ENCODE measurements at places on chromosomes 7 and 10.

- DNase-seq, result no peak
These were observed 53.8 kb downstream of the NCAPG2 start for GRCh38 chr7:158650821-158651225.

DNA sequence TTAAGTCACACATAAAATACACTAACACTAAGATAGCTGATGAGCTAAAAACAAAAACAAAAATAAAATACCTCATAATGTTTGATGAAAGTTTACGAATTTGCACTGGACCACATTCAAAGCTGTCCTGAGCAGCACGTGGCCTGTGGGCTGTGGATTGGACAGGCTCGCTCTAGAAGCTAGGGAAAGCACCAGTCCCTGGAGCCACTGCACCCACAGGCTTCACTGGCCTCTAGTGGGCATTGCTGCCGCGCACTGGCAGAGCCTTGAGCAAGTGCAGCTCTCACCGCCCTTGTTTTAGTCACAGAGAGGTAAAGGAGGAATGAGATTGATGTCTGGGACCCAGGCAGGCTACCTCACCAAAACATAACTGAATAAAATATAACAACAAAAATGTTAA lies 67.6 kb downstream of the PAX2 start:
- DNase-seq, result peak; percentile 17

DNA sequence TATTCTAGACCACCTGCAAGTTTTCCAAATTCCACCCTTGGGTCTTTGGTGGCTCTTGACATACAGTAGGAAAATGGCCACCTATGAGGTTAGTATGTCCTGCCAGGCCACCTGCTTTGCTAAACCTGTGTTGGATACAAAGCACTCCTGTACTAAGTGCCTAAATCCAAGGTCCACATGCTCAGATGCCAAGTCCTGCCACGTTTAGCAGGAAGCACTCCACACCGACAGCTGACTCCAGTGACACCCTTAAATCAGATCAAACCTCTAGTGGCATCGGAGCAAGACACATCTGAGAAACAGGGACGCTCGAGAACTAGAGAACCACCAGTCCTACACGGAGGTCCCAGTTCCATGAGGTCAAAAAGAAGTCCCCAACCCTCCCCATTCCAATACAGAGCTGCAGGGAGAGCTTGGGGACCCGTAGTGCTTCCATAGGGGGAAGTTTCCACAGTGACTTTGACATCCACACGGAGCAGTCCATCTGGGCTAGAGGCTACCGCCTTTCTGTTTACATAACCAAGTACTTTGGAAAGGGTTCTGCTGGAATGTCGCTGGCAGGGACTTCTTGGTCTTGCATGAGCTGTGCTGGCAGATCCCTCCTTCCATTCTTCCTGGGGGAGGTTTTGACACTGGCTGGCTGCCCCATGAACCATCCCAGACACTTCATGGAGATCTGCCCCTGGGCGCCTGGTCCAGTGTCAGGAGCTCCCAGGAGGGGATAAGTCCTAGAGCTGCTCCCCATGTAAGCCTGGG lies 290.6 kb downstream of the PRPF18 start:
- no peak for DNase-seq

- no peak for DNase-seq
These were observed 5.3 kb upstream of the DNAJC12 start for GRCh38 chr10:67843284-67843683.

GRCh38 chr10:99529591-99530107 lies 3.1 kb upstream of the NKX2-3 start:
- DNase-seq, result no peak

- no peak for DNase-seq
These were observed 240.4 kb downstream of the ABCA13 start for GRCh38 chr7:48411619-48412018.

DNA sequence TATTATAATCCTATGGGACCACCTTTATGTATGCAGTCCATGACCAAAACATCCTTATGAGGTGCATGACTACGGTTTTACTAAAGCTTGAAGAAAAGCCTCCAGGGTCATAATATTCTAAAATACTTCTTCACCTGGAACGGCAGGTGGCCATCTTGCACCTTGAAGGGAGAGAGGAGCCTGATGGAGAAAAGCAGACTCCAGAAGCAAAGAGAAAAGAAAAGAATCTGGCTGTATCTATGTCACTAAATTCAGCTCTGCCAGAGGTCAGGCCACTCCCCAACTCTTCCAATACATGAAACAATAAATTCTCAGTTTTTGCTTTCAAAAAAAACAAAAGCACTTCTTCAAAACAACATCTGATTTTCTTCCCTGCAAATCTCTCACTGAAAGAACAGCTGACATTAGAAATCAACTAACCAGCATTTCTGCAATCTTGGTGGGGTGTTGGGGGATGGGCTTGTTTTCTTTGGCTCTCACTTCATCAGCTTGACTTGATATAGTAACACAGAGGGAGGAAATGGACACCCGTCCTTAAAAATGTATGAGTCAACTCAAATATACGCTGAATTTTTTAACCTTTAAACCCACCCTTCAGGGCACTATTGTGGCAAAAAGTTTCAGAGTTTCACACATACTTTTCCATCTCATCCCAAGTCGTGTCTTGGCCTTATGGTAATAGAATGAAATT lies 21.7 kb downstream of the HIBADH start:
- no peak for DNase-seq

DNA sequence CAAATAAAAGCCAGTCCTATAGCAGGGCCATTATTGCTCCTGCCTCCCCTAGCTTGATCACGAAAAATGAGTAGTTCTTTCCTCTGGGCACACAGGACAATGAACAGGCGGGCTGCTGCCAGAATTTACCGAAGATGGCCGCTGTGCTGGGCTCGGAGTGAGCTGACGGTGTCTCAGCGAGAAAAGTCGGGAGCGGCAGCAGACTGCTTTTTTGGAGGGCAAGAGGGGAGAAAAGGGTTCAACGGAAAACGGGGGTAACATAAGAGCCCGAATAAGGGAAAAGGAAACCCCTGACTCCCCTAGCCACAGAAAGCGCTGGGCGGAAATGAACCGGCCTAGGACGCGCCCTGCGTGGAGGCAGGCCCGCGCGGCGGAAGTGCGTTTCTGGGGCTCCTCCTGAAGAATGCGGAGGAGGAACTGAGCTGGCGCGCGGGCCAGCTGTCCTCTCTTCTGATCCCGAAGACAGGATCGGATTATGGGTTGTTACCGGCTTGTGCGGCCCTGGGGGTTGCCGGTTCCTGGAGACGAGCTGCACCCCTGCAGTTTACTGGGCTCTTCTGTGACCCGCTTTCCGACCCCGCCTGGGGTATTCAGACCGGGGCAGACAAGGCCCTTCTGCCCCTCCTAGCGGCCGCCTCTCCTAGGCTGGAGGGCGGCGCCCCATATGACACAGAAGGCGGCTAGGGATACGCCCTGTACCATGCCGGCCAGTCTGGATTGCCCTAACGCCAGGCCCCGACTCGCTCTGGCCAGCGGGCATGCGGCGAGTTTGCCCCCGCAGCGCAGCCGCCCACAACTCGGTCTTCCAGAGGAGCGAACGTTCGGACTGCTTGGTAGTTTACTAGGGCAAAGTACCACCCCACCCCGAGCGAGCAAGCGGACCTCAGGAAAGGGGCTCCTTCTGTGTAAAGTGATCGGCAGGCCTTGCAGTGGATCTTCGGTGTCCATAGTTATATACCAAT lies 30.1 kb upstream of the KMT2E start:
- peak; percentile 98 for DNase-seq

- no peak for DNase-seq
These were observed 83.4 kb upstream of the FAM3C start for GRCh38 chr7:121479466-121479865.

DNA sequence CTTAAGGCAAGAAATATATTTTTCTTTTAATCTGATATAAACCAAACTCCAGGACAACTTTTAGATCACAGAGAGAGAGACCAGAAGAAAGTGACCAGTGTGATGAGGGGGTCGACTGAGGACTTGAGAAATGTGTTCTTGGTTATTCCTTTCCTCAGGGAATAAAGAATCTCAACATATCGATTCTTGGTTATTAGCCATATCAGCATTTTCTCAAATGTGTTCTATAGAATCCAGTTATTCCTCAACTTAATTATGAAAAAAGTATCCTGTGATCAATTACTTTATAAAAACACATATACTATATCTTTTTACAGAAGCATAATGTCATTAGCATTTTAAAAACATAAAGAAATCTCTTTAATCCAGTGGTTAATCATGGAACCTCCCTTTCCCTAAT lies 222.1 kb upstream of the FAM3C start:
- DNase-seq, result no peak

GRCh38 chr10:133445268-133445732 lies 8.4 kb upstream of the SCART1 start:
- peak; percentile 79 for DNase-seq

DNA sequence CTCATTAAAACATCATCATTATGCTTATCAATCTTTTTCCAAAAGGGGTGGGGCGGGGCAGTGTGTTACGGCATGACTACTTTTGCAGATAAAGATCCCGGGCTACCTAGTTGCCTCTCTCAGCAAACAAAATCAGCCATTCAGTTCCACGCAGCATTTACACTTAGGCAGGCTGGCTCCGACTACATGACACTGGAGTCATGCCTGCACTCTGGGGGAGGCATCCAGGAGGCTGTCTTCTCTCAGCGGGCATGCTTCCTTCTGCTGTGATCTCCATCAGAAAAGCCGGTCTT lies 193.9 kb upstream of the TCF7L2 start:
- no peak for DNase-seq

DNA sequence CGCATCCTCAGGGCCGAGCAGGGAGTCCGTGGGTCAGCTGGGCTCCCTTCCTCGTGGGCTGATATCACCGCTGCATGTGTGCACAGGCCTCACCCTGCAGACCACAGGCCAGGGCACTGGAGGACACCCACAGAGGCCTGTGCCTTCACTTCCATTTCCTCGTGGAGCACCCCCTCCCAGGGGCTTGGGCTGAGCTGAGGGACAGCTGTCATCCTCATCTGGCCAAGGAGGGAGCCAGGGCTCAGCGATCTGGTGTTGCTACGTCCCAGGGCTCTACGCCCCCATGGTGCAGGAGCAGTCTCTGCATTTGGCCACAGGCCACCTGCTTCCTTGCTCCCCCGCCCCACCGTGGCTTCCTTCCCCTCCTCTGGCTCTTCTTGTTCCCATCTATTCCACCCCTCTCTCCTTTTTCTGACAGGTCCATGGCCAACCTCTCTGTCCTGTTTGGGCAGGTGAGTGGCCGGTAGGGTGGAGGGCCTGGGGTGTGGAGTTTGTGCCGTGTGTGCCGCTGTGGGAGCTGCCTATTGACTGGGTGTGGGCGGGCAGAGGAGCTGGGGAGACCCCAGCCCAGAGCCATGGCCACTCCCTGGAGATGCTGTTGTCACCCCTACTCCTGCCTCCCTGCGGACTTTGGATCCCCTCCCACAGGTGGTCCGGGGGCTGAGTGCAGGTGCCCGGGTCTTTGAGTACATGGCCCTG lies 8.3 kb upstream of the ASIC3 start:
- no peak for DNase-seq

DNA sequence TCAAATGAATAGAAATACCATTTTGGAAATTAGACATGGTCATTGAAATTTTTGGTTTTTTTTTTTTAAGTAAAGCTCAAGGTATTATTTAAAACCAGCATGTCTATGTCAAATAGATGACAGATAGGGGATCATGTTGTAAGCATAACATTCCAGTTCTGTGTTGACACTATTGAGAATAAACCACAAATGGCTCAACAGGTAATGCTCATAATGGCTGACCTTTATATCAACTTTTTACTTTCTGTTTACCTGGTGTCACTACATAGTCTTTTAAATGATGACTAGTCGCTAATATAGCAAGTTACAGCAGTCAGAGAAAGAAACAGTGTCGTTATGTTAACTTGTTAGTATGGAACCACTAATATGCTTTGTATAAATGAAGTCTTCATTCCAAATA lies 616.0 kb downstream of the GATA3 start:
- no peak for DNase-seq

DNA sequence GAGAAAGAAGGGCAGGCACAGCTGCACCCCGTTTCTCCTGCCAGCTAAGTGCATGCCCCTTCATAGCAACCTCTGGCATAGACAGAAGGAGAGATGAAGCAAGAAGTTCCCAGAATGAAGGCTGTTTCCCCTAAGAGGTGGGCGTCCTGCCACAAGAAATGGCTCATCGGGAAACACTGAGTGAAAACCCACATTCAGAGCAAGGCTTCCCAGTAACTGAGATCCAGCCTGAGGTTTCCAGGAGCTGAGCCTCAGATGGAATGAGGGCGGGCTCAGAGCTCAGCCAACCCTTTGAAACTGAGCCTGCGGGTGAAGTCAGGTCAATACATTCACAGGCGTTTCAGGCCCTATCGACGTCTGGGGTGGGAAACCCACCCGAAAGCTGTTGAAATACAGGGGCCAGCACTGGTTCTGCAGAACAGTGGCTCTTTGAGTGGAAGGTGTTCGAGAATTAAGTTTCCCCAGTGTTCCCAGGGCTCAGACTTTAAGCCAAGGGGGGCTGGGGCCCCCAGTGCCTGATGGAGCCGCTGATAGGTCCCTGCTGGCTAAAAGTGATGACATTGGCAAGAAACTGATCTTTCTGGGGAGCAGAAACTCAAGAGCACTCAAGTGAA lies 510.2 kb downstream of the RPS24 start:
- DNase-seq, result peak; percentile 68

- DNase-seq, result peak; percentile 28
These were observed 684 bp upstream of the ATXN7L1 start for GRCh38 chr7:105876964-105877601.

Measured in left lung (tissue), 14 donors.